ENCODE measurements at places on chromosomes 12 and 14. TPM values are rescaled to one million over a fixed set of nuclear protein-coding genes. Genes with fewer than 3 reads are reported as not detected.

CKB gene
- 215 TPM for polyA plus RNA-seq

AMDHD1 gene
- 0.96 TPM for polyA plus RNA-seq

KLRC3 gene
- 0.41 TPM for polyA plus RNA-seq

SLC38A2 gene
- polyA plus RNA-seq, result 172 TPM

SERPINA1 gene
- polyA plus RNA-seq, result 18.5 TPM

ARHGAP9 gene
- 5.7 TPM for polyA plus RNA-seq

SLC2A13 gene
- polyA plus RNA-seq, result 8.0 TPM

CDCA4 gene
- 30.6 TPM for polyA plus RNA-seq

OR6C70 gene
- not detected for polyA plus RNA-seq

IFI27L2 gene
- polyA plus RNA-seq, result 49.0 TPM

TCL1B gene
- not detected for polyA plus RNA-seq

C14orf132 gene
- polyA plus RNA-seq, result 37.2 TPM

ACYP1 gene
- 41.5 TPM for polyA plus RNA-seq

LAG3 gene
- polyA plus RNA-seq, result 2.8 TPM

MYO1A gene
- 0.15 TPM for polyA plus RNA-seq

ATXN3 gene
- 40.2 TPM for polyA plus RNA-seq

PELI2 gene
- polyA plus RNA-seq, result 10.3 TPM

GPR84 gene
- polyA plus RNA-seq, result not detected

CLEC4D gene
- polyA plus RNA-seq, result 0.17 TPM

TXNDC16 gene
- 17.1 TPM for polyA plus RNA-seq

TMTC1 gene
- 0.85 TPM for polyA plus RNA-seq

NID2 gene
- 244 TPM for polyA plus RNA-seq

KRT77 gene
- polyA plus RNA-seq, result not detected

CCDC38 gene
- 0.38 TPM for polyA plus RNA-seq

B4GALNT1 gene
- 1.2 TPM for polyA plus RNA-seq

SIRT4 gene
- polyA plus RNA-seq, result 3.8 TPM

CHMP4A gene
- polyA plus RNA-seq, result 58.4 TPM

NEUROD4 gene
- not detected for polyA plus RNA-seq

LRRC9 gene
- 1.1 TPM for polyA plus RNA-seq

IL26 gene
- polyA plus RNA-seq, result not detected

BICD1 gene
- 17.2 TPM for polyA plus RNA-seq

TAS2R13 gene
- polyA plus RNA-seq, result 0.25 TPM

OR10G3 gene
- polyA plus RNA-seq, result not detected

DAO gene
- polyA plus RNA-seq, result not detected

NANOG gene
- polyA plus RNA-seq, result 0.10 TPM

CCDC196 gene
- polyA plus RNA-seq, result not detected

PLD4 gene
- polyA plus RNA-seq, result 4.7 TPM

GPHB5 gene
- polyA plus RNA-seq, result not detected

ADAMTS20 gene
- 0.24 TPM for polyA plus RNA-seq

GUCY2C gene
- 0.40 TPM for polyA plus RNA-seq

RDH16 gene
- 1.1 TPM for polyA plus RNA-seq

DTX1 gene
- 6.3 TPM for polyA plus RNA-seq

VWF gene
- 126 TPM for polyA plus RNA-seq

ASCL1 gene
- 6.4 TPM for polyA plus RNA-seq

IFNG-AS1 gene
- polyA plus RNA-seq, result 0.18 TPM

GRIP1 gene
- 6.2 TPM for polyA plus RNA-seq

ERG28 gene
- polyA plus RNA-seq, result 27.1 TPM

STYK1 gene
- 0.66 TPM for polyA plus RNA-seq

TCL1A gene
- polyA plus RNA-seq, result 1.2 TPM

PZP gene
- 2.4 TPM for polyA plus RNA-seq

LRRC43 gene
- 2.5 TPM for polyA plus RNA-seq

P2RX4 gene
- 30.6 TPM for polyA plus RNA-seq

CLEC4C gene
- 0.32 TPM for polyA plus RNA-seq

WIF1 gene
- polyA plus RNA-seq, result 201 TPM

KRT72 gene
- 0.15 TPM for polyA plus RNA-seq

Measured in left lung (tissue), 14 donors.